ENCODE measurements at places on chromosomes 1 and 21.

GRCh38 chr1:65289449-65289848, 19.9 kb upstream of the DNAJC6 start:
- DNase-seq, result no peak

DNA sequence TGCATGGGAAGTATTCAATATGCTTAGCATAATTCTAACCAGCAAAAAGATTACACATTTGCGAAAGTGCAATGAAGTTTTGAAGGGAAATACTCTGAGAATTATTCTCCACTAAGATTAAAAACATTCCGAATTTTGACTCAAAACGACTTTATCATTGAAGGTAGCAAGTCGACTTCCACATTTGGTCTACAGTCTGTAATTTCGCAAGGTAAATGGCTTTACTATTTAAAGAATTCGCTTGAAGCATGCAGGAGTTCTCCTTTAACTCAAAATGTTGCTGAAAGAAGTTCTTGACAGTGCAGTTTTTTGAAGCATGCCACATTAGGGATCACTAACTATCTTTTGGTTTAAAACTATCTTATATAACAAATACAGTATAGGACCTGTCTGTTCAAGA, 161.0 kb upstream of the HP1BP3 start:
- DNase-seq, result no peak

GRCh38 chr1:4571263-4571662, 83.1 kb upstream of the AJAP1 start:
- DNase-seq, result no peak

DNA sequence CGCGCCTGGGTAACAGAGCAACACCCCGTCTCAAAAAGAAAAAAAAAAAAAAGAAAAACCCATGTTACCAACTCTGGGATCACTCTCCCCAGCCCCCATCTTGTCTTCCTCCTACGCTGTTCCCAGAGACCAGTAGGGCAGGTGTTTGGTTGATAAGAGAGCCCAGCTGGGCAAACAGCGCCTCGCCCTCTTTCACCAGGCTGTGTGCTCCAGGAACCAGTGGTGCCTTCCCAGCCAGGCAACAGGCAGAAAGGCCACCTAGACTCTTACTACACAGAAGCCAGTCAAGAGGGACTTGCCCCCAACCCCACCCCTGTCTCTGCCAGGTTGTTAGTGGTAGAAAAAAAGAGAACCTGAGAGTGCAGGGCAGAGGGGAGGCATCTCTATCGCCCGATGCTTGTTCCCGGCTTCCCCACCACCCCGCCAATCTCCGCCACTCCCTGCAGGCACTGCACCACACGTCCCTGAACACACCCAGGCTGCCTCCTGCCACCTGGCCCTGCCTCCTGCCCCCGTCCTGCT, 14.0 kb upstream of the CTRC start:
- DNase-seq, result no peak

DNA sequence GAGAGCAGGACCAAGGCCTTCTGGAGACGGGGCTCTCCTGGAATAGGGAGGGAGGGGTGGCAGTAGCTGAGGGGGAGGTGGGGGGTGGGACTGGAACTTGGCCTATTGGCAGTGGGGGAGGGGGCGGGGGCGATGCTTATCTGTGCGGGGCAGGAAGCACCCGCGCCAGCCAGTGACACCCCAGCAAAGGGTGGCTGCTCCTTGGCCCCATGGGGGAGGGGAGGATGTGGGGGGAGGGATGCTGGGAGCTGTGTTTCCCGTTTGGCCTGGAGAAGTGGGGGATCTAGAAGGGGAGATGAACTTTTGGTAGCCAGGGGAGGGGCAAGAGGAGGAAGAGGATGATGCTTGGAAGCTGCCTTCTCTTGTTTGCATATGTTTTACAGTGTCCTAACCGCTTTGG, 11.0 kb downstream of the ZBTB7B start:
- DNase-seq, result peak; percentile 54
